ENCODE measurements at places on chromosomes 1 and 21.
A peak's percentile ranks its signal among the peaks of the same experiment; 100 is the strongest.

- DNase-seq = no peak
Observed at GRCh38 chr21:36718951-36719501, 20.1 kb downstream of the SIM2 start.

- DNase-seq = no peak
Observed at GRCh38 chr21:41775149-41775472, 8.3 kb upstream of the RIPK4 start.

- no peak for DNase-seq
Observed at GRCh38 chr1:219958875-219959417, 30.6 kb upstream of the SLC30A10 start.

DNA sequence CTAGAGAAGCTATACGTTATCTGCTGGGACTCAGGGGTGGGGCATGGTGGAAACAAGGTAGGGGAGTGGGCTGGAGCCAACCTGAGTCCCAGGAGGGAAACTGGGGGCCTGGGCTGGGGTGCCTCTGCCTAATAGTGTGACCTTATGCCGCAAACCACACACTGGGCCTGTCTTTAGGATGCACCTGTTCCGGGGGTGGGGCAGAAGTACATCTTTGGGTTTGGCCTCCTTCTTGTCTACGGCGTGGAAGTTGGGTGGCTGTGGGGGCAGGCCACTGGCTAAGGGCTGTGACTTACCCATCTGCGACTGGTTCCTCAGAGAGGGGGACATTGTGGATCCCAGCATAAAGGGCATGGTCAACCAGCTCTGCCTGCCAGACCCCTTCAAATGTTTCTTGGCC is 44.2 kb downstream of the FAAH start:
- no peak for DNase-seq

- no peak for DNase-seq
Observed at GRCh38 chr1:180636138-180636537, 4.3 kb downstream of the XPR1 start.

DNA sequence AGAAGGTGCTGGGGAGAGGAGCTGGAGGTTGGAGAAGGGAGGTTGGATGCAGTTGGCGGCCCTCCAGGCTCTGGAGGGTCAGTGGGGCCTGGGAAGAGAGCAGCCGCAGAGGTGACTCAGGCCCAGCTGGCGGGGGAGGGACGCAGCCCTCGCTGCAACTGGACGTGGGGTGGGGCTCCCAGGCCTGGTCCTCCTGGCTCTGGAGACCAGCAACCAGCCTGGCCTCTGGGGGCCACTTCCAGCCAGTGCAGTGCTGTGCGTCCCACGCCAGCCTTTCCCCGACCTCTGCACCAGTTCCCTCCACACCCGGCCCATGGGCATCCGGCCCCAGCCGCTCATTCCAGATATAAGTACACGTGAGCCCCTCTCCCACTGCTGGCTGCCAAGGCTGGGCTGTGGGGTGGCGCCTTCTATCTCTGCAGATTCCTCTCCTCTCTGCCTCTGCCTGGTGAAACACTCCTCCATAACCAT is 38.0 kb upstream of the COL18A1 start:
- no peak for DNase-seq

DNA sequence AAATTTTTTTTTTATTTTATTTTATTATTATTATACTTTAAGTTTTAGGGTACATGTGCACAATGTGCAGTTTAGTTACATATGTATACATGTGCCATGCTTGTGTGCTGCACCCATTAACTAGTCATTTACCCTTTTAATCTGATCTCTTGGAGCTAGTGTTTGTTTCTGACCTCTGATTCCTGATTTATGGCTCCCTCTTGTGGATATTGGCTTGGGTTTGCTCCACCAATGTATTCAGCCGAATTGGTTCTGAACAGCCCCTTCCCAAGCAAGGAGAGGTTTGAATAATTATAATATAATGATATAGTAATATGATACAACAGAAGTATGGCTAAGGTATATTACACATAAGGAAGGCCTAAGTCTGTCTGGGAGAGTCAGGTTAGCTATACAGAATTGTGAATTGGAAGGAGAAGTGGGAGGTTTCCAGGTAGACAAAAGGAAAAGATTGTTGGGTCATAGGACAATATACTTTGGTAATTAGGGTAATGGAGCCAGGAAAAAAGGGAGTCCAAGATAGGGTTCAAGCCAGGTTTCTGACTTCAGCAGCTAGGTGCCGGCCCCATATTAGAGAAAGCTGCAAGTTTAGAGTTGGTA is 53.1 kb upstream of the HMCN1 start:
- peak; percentile 25 for DNase-seq
